ENCODE measurements at places on chromosomes 11 and 22. TPM values are rescaled to one million over a fixed set of nuclear protein-coding genes. Genes with fewer than 3 reads are reported as not detected.

- DNase-seq, result no peak
Observed at GRCh38 chr22:28369854-28370253, 309.8 kb downstream of the TTC28 start.

DNA sequence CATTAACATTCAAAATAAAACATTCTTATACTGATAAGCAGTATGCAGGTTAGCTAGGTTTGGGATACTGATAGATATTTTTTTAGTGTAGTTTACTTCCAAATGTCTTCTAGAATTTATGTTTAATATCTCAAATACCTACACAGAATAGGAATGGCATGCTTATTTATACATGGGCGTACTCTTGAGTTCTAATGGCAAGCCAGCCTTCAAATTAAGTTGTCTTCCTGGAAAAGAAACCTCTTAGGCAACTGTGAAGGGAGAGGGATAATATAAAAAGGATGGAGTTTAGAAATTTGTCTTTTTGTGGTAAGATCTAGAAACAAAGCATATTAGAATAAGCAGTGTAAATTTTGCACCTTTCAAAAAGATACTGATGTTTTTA is 65.4 kb downstream of the MTMR3 start:
- no peak for DNase-seq

The ARHGAP20 gene
- 1.1 TPM for total RNA-seq

DNA sequence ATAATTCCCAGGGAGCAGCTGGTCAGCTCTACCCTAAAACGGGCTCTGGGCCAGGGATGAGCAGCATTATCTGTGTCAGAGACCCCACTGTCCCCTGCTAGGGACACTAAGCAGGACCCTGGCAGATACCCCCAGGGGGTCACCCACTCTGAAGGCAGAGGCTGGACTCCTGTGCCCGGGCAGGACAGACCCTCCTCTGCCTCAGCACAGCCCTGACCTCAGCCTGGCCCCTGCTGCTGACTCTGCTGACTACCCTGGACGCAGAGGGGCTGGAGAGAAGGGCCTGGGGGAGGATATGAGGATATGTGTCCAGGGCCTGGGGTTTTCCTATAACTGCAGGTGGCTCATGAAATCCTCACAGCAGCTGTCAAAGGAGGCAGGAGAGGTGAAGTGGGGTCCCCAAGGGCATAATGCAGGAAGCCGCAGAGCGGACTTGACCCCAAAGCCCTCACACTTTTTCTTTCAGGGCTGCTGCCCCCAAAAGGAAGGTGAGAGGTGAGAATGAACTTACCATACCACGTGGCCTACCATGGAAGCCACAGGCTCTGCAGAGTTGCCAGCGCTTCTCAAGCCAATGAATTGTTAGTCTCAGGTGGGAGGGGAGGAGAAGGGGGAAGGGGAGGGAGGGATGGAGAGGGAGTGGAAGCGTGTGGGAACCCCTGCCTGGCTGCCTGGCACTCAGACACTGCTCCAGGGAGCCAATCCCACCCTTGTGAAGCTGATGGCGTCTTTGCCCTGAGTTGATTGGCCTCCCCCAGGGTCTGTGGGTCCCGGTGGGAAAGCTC is 76.7 kb upstream of the WNT11 start:
- no peak for DNase-seq

DNA sequence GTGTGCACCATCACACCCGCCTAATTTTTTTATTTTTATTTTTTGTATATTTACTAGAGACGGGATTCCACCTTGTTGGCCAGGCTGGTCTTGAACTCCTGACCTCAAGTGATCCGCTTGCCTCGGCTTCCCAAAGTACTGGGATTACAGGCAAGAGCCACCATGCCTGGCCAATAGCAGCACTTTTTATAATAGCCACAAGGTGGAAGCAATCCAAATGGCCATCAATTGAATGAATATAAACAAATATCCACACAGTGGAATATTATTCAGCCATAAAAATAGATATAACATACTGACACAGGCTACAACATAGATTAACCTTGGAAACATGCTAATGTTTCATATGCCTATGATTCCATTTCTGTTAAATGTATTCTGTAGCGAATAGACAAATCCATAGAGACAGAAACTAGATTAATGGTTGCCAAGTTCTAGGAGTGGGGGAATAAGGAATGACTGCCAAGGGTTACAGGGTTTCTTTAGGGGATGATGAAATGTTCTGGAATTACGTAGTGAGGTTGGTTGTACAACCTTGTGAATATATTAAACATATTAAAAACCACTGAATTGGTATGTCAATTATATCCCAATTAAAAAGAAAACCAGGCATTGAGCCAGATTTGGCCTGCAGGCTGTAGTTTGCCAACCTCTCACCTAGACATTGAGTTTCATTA is 4.8 kb downstream of the VPS51 start:
- no peak for DNase-seq

DNA sequence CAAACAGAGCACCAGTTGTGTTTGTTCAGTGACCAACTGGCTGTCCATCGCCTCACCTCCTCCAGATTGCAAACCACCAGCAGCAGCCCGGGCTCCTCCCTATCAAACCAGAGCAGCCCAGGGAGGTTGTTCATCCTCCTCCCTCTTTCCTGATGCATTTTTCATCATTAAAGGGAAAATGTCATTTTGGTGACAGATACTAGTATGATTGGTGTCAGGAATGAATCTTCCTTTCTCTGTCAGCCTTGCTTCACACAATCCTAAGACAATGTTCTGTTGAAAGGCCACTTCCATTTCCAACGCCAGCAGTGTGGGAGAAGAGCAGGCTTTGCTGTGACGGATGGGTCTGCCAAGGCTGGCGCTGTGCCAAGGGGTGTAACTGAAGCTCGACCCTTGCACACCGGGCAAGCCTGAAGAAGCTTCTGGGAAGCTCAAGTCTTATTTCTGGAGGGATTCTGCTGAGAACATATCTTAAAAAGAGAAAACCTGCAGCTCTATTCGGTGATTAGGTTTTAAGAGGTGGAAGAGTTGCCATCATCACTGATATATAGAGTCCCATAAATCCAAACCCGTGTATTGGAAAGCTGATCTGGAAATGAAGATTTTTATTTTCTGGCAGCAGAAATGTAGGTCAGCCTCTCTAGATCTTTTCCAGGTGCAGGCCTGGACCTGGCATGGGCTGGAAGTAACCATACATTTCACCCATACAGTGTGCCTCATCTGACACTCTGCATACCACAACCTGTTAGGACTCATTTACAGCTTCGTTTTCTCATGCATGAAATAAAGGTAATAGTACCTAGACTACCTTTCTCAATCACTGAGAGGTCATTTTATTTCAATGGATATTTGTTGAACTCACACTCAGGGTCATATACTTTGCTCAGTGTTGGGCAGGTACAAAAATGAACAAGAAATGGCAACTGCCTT is 524.5 kb downstream of the NTM start:
- DNase-seq, result no peak

GRCh38 chr11:63017306-63017974 is 1.8 kb upstream of the SLC22A8 start:
- DNase-seq, result no peak

GRCh38 chr11:64135711-64136110 is 30.2 kb downstream of the MACROD1 start:
- DNase-seq, result no peak

The SCN4B gene
- total RNA-seq, result 26.1 TPM

GRCh38 chr22:19927696-19928095 is 13.9 kb upstream of the COMT start:
- DNase-seq, result no peak

DNA sequence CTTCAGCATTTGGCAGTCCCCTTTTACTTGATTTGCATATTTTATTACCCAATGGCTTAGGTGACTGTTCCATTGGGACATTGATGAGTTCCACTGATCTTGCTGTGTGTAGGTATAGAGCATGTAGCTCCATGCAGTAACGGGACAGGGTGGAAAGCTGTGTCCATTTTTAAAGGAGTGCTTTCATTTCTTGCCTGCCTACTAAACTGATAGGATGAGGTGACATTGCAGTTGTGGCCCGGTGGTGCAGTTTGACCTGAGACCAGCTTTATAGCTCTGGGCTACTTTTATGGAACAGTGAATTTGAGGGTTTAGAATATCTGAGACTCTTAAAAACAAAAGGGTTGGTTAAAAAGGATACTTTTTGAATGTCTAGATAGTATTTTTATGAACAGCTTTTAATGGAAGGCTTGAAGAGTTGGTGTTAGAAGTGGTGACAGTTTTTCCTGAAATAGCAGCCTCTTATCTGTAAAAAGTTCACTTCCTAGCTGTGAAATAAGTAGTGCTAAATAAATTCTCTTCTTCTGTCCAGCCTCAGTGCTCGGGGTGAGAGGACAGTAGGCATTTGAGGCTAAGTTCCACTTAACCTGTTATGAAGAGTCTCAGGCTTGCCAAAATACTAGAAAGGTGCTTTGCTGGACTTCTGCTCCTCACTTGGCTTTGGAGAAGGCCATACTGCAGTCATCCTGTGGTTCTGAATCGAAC is 27.0 kb downstream of the NAT10 start:
- no peak for DNase-seq

DNA sequence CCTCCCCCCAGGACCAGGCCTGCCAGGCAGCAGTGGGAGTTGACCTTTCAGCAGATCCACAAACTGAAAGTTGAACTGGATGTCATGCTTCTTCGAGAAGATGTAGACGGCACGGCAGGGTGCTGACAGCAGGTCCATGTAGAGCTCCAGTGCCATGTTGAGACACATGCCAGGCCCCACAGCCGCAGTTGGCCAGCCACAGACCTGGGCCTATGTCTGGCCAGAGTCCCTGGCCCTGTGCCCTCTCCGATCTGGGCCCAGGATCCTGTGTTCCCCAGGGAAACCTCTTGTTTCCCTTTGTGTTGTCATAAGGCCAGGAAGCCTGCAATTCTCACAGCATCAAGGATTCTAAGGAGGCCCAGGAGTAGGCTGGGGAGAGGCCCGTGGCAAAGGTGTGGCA is at the start of gene GSTT4:
Gene GSTT4, minus strand, starts transcription at position 253 of the 400 bp plus-strand sequence. Its CDS starts 97 bp downstream, at position 156.
- DNase-seq, result no peak
